ENCODE measurements at places on chromosomes 13 and 19. TPM values are rescaled to one million over a fixed set of nuclear protein-coding genes. Genes with fewer than 3 reads are reported as not detected.

DNA sequence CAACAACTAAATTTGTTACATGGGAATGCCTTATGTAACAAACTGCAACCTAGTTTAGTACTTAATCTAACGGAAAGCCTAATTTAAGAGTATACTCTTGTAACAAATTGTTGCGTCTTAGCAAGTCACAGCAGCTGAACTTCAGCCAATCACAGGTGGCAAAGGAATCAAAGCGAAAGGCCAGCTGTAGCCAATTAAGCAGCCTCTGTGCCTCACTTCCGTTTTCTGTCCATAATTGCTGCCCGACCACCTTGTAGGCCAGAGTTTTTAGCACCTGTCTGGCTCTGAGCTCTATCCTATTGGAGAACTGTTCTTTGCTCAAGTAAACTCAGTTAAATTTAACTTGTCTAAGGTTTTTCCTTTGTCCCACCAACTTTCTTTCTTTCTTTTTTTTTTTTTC is 18.1 kb upstream of the HSPH1 start:
- DNase-seq, result no peak

GRCh38 chr19:4354897-4355296 is 11.5 kb downstream of the MPND start:
- no peak for DNase-seq

GRCh38 chr13:43300865-43301264 is 277.5 kb downstream of the DNAJC15 start:
- peak; percentile 10 for DNase-seq

DNA sequence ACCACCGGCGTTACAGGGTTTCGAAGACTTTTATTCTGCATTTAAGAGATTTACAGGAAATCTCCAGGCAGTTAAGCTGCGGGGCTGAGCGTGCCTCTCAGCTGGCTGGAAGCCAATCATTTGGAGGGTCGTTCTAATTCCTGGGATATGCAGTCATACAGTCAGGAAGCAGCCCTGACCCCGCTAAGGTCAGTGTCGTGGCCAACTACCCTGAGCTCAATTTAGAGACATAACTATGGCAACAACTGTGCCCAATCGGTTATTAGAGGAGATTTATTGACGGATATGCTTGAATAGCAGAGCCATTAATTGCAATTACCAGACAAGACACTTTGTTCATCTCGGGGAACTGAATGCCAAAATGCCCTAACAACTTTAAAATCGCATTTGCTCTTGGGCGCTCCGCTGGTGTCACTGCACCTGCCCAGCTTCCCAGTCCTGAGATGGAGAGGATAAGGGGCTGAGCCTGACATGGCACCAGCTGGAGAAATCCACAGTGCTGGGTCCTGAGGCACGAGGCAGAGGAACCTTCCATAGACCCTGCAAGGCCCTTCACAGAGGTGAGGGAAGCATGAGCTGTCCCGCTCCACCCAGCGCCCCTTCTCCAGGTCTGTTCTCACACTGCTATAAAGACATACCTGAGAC is 15.1 kb upstream of the ZNF507 start:
- peak; percentile 63 for DNase-seq

Gene ZNF556
- total RNA-seq, result not detected

Measured in dermis blood vessel endothelial cell (primary cell).